ENCODE measurements at places on chromosomes 5 and 9. TPM values are rescaled to one million over a fixed set of nuclear protein-coding genes. Genes with fewer than 3 reads are reported as not detected.

DNA sequence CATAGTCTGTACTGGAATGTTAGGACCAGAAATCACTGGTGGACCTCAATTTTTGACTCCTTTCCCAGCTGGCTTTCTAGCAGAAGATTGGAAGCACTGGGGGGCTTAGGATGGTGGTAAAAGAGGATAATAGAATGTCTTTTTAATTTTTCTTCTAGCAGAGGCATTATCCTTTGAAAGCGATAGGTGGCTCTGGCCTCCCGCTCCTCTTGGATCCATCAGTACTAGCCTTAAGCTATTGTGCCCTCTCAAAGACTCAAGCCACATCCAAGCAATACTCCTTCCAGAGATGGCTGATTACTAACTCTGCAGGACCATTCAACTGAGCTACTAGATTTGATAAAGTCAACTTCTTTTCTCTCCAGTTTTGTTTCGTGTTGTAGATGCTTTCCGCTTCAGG, 610.6 kb downstream of the CDH12 start:
- no peaks in the 10 kb centered on the region for H3K36me3 ChIP-seq
- H3K27me3 ChIP-seq: no peaks in the 10 kb centered on the region

GRCh38 chr5:57931807-57932206, 449.2 kb upstream of the ACTBL2 start:
- H3K27me3 ChIP-seq: no peaks in the 10 kb centered on the region
- H3K4me1 ChIP-seq: no peaks in the 10 kb centered on the region
- H3K36me3 ChIP-seq: no peaks in the 10 kb centered on the region
- H3K4me3 ChIP-seq: no peak overlapping the region

GRCh38 chr9:89649039-89649691, 44.4 kb downstream of the GADD45G start:
- no peak overlapping the region for H3K27ac ChIP-seq
- H3K4me3 ChIP-seq: no peak overlapping the region
- no peak for DNase-seq
- H3K27me3 ChIP-seq: no peaks in the 10 kb centered on the region

DNA sequence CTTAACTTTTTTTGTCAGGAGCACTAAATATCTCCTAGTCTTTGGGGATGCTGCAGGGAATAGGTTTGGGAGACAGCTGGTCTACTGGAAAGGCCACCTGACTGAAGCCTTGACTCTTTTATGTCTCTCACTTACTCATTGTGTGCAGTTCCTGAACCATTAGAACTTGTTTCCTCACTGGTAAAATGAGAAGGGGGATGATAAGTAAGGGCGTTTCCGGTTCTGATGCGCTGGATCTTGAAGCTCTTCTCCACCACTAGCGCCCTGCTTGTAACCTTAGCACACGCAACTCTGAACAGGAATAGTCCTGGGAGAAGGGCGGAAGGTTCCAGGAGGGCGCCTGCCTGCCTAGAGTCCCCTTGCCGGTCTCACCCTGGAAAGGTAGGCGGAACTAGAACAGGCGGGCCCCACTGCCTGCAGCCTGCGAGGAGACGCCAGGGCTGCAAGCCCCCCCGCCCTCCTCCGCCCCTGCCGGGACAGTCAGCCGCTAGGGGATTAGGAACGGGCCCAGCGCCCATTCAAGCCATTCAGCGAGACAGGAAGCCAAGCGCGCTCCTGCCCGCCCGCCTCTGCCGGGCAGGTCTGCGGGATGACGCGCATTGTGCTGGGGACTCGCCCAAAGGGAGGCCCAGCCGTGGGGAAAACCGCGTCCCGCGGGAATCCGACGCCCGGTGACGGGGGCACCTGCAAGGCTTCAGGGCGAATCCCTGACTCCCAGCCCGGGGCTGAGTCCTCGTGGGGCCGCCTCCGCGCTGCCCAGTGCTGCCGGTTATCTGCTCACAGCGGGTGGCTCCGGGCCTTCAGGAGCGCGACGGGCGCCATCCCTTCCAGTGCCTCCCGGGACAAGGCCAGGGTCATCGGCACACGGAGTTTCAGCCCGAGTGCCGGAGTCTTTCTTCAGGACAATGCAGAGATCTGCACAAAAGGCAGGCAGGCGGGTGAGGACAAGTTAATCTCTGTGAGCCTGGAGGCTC, 44.0 kb upstream of the XPA start:
- H3K27me3 ChIP-seq: no peaks in the 10 kb centered on the region
- no peaks in the 10 kb centered on the region for H3K36me3 ChIP-seq
- H3K4me3 ChIP-seq: no peak overlapping the region
- DNase-seq: peak; percentile 77
- H3K4me1 ChIP-seq: peaks cover 7% of the 10 kb centered on the region
- H3K27ac ChIP-seq: peak overlapping the region; percentile 31

GRCh38 chr5:34657274-34657921, 1.3 kb downstream of the RAI14 start:
- peak overlapping the region; percentile 96 for H3K4me3 ChIP-seq
- peaks cover 17% of the 10 kb centered on the region for H3K4me1 ChIP-seq
- peak overlapping the region; percentile 96 for H3K27ac ChIP-seq

DNA sequence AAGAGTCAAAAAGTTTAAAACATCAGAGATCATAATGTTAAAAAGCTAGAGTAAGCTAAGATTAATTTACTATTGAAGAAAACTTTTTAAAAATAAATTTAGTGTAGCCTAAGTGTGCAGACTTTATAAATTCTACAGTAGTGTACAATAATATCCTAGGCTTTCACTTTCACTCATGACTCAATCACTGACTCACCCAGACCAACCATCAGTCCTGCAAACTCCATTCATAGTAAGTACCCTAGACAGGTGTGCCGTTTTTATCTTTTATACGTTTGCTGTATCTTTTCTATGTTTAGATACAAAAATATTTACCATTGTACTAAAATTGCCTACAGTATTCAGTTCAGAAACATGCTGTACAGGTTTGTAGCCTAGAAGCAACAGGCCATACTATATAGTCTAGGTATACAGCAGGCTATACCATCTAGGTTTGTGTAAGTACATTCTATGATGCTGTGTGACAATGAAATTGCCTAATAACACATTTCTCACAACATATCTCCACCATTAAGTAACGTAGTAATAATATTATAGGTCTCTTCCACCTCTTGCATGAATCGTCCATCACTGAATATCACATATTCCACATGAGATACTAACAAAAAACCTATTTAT, 59.2 kb downstream of the MEGF9 start:
- DNase-seq: no peak
- no peak overlapping the region for H3K27ac ChIP-seq
- H3K27me3 ChIP-seq: no peaks in the 10 kb centered on the region
- no peaks in the 10 kb centered on the region for H3K36me3 ChIP-seq

- H3K27ac ChIP-seq: no peak overlapping the region
- peaks cover 17% of the 10 kb centered on the region for H3K4me1 ChIP-seq
- no peaks in the 10 kb centered on the region for H3K36me3 ChIP-seq
Measured at GRCh38 chr9:130786526-130786925, 48.5 kb upstream of the ABL1 start.

- no peaks in the 10 kb centered on the region for H3K27me3 ChIP-seq
- no peak for DNase-seq
- no peak overlapping the region for H3K27ac ChIP-seq
- H3K4me3 ChIP-seq: no peak overlapping the region
- H3K36me3 ChIP-seq: no peaks in the 10 kb centered on the region
Measured at GRCh38 chr5:147465747-147466146, 44.1 kb downstream of the DPYSL3 start.

DNA sequence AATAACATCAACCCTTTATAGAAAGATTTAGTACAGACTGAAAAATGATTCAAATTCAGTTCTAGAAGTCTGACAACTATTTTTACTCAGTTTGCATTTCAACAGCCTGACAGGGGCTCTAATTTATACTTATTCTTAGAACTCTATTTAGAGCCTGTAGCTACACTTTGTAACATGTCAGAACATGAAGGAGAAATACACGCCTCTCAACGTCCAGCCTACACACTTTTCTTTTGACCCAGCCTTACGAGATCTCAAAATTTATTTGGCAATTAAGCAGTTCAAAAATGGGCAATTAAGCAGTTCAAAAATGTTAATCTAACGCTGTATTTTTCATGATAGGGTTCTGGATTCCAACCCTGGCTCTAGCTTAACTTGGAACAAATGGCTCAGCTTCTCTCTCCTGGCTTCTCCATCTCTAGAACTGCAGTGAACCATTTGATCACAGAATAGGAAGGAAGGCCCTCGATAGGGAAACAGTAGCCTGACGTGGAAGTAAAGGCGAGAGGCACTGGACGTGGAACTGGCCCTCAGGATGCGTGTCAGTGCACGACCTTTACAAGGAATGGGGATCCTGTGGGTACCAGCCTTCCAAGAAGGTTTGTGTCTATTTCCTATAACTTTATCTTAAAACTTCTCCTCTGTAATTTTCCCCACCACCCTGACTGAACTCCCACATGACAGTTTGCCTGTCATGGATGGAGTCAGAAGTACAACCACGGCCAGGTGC, 66.4 kb downstream of the PRRT1B start:
- DNase-seq: no peak
- H3K4me1 ChIP-seq: peaks cover 19% of the 10 kb centered on the region
- no peaks in the 10 kb centered on the region for H3K36me3 ChIP-seq
- H3K27ac ChIP-seq: no peak overlapping the region
- no peak overlapping the region for H3K4me3 ChIP-seq

The ISOC1 gene
- 45.1 TPM for total RNA-seq

The PAPPA gene
- total RNA-seq: 1.0 TPM

The ENC1 gene
- total RNA-seq: 3.4 TPM

The PCDHGA6 gene
- total RNA-seq: 5.9 TPM
